ENCODE measurements at places on chromosomes 2 and 18. TPM values are rescaled to one million over a fixed set of nuclear protein-coding genes. Genes with fewer than 3 reads are reported as not detected.

GRCh38 chr2:230793572-230794359 is 71.0 kb upstream of the ITM2C start:
- DNase-seq = no peak
- no peak overlapping the region for H3K4me3 ChIP-seq
- no peaks in the 10 kb centered on the region for H3K36me3 ChIP-seq
- peak overlapping the region; percentile 53 for H3K27ac ChIP-seq
- H3K4me1 ChIP-seq = peaks cover 20% of the 10 kb centered on the region
- no peaks in the 10 kb centered on the region for H3K27me3 ChIP-seq

DNA sequence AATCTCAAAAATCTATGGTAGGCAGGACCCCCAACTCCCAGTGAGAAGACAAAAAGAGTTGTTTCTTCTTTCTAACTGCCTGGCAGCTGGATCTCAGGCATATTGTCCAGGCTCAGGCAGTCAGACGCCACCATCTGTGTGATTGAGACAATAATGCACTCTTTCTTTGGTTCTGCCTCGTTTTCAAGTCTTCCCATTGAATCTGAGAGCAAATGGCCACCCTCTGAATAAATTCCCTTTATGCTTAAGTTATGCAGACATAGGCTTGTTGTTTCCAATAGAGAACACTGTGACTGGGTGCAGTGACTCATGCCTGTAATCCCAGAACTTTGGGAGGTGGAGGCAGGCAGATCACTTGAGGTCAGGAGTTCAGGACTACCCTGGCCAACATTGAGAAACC is 15.3 kb upstream of the CD207 start:
- no peak overlapping the region for H3K4me3 ChIP-seq
- H3K36me3 ChIP-seq = no peaks in the 10 kb centered on the region
- no peak overlapping the region for H3K27ac ChIP-seq
- no peaks in the 10 kb centered on the region for H3K27me3 ChIP-seq

GRCh38 chr18:10332452-10332851 is 122.0 kb upstream of the APCDD1 start:
- H3K27me3 ChIP-seq = no peaks in the 10 kb centered on the region
- no peak for DNase-seq
- no peak overlapping the region for H3K4me3 ChIP-seq
- no peaks in the 10 kb centered on the region for H3K4me1 ChIP-seq
- H3K27ac ChIP-seq = no peak overlapping the region

CYP27C1 gene
- total RNA-seq = 3.0 TPM

DNA sequence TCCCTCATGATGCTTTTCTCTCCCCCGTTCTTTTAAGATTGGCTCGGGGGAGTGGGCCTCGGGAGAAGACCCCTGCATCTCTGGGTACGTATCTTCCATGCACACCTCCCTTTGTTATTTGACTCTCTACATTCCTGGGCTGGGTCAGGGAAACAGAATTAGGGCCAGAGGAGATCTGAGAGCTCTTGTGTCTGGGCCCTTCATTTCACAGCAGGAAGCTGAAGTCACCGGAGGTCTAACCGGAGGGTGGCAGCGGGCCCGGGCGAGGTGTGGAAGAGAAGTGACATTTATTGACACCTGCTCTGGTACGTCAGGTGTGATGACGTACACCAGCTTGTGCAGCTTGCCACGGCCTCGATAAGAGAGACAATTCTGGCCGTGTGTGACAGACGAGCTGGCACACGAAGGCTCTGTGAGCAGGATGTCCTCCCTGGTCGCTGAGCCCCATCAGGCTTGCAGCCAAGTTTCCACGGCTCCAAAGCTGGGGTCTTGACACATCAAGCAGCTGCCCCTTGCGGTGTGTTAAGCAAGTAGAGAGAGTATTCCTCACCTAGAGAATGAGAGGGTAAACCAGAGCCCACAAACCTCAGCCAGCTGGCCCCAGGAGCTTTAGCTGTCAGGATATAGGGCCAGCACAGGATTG is 30.4 kb downstream of the TOGARAM2 start:
- H3K27me3 ChIP-seq = no peaks in the 10 kb centered on the region
- no peak overlapping the region for H3K4me3 ChIP-seq
- 0 out of 2 replicates have a peak, but pooled peaks cover 4% of the 10 kb centered on the region for H3K4me1 ChIP-seq
- H3K36me3 ChIP-seq = no peaks in the 10 kb centered on the region
- no peak overlapping the region for H3K27ac ChIP-seq
- no peak for DNase-seq

DNAJC5G gene
- 0.39 TPM for total RNA-seq

- H3K27ac ChIP-seq = no peak overlapping the region
- H3K4me1 ChIP-seq = no peaks in the 10 kb centered on the region
- no peak overlapping the region for H3K4me3 ChIP-seq
These were observed 83.1 kb downstream of the PTH2R start for GRCh38 chr2:208489687-208490086.

RPRM gene
- 7.2 TPM for total RNA-seq

DNA sequence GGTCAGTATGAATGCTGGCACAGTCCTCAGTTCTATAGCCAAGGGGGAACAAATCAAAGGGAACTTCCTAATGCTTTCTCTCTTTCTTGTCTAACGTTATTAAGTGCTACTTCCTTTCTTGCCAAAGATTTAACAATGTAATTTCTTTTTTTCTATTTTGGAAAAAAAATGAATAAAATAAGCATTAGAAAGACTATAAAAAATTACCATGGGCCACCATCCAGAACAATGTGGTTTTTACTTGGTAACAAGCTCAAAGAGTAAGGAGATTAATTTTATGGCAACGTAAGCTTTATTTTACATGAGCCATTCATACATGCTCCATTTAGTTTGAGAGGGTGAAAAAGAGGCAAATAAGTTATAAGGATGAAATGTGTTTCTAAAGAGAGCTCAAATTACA is 40.1 kb downstream of the SERPINE2 start:
- peaks cover 7% of the 10 kb centered on the region for H3K4me1 ChIP-seq
- DNase-seq = no peak
- H3K27me3 ChIP-seq = no peaks in the 10 kb centered on the region
- no peak overlapping the region for H3K4me3 ChIP-seq
- peaks cover 3% of the 10 kb centered on the region for H3K36me3 ChIP-seq

DNA sequence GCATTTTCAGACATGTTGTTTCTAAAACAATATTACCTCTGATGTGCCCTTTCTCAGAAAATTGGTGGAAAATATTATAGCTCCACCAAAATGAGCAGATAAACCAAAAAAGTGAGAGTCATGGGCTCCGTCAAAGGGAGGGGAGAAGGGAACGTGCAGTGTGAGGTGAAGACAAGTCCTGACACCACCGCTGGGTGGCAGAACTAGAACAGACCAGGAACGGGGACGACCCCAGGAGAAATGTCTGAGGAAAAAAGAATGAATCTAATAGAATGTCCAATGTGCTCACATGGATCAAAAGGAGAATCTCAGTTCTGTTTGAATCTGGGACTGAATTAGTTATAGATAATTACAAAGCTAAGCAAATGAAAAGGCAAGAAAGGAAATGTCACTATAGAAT is 22.6 kb upstream of the BCL2 start:
- no peak overlapping the region for H3K4me3 ChIP-seq
- H3K4me1 ChIP-seq = peaks cover 17% of the 10 kb centered on the region

- H3K27me3 ChIP-seq = no peaks in the 10 kb centered on the region
- no peak overlapping the region for H3K27ac ChIP-seq
- no peaks in the 10 kb centered on the region for H3K4me1 ChIP-seq
- H3K4me3 ChIP-seq = no peak overlapping the region
These were observed 20.5 kb downstream of the CFAP65 start for GRCh38 chr2:219020604-219021365.

DYNAP gene
- total RNA-seq = 1.0 TPM

DNA sequence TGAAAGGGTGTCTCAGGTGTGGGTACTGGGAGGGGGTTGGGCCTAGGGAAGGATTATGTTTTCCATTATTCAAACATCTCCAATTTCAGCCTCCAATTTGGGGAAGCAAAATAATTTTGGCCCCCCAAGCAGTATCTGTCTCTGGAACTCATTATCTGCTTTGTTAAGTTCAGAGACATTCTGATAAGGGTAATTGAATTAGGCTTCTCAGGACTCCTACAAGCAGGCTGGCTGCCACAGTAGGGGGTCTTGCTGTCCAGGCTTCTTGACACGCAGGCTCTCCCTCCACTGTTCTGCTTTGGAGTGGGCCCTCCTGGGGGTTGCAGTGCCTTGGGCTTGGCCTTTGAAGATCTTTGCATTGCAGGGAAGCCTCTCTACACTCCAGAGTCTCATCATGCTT is 108.1 kb upstream of the SIX2 start:
- H3K4me1 ChIP-seq = no peaks in the 10 kb centered on the region
- H3K27me3 ChIP-seq = no peaks in the 10 kb centered on the region
- no peak overlapping the region for H3K27ac ChIP-seq
- no peaks in the 10 kb centered on the region for H3K36me3 ChIP-seq
- DNase-seq = no peak
- no peak overlapping the region for H3K4me3 ChIP-seq

DNA sequence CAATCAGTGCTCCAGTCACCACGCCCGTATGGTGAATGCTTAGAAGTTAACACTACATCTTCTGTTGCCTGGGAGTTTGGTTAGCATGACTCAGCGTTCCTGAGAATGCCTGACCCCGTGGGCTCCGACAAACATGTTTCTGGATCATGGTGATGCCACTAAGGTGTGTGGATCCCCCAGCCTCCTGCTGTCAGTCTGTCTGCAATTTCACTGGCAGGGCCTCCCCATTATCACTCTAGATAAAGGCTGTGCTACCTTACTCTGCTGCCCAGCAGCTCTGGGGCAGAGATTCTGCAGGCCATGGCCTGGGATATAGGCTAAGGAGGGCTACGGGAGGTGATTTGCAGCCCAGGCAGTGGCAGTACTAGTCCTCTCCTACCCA is 66.0 kb downstream of the STPG4 start:
- no peaks in the 10 kb centered on the region for H3K4me1 ChIP-seq
- no peak overlapping the region for H3K4me3 ChIP-seq
- no peaks in the 10 kb centered on the region for H3K36me3 ChIP-seq
- no peak for DNase-seq
- H3K27me3 ChIP-seq = no peaks in the 10 kb centered on the region
- no peak overlapping the region for H3K27ac ChIP-seq

DNA sequence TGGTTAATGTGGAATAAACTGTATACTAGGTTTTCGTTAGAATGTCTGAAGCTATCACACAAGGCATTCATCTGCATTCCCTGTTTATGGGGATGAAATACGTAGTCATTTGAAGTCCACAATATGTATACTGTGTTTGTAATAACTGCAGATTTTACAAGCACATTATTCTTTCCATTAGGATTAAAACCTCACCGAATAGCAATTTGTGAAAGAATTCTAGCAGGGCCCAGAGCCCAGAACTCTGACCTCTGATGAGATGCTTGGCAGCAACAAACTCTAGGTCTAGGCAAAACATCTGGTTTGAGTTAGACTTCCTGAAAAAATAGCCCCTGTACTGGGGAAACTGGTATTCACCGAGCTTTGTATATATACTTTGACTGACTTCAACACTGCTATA is 158.2 kb downstream of the SRBD1 start:
- DNase-seq = no peak
- no peak overlapping the region for H3K27ac ChIP-seq
- no peak overlapping the region for H3K4me3 ChIP-seq
- no peaks in the 10 kb centered on the region for H3K27me3 ChIP-seq
- H3K4me1 ChIP-seq = no peaks in the 10 kb centered on the region

- H3K27ac ChIP-seq = no peak overlapping the region
- H3K27me3 ChIP-seq = peaks cover 34% of the 10 kb centered on the region
- DNase-seq = no peak
- H3K4me1 ChIP-seq = peaks cover 16% of the 10 kb centered on the region
- H3K4me3 ChIP-seq = no peak overlapping the region
These were observed 1.3 kb upstream of the STAT1 start for GRCh38 chr2:191015239-191015638.

- no peaks in the 10 kb centered on the region for H3K27me3 ChIP-seq
- H3K36me3 ChIP-seq = no peaks in the 10 kb centered on the region
These were observed 99.8 kb downstream of the AFF3 start for GRCh38 chr2:100042562-100042961.

DNA sequence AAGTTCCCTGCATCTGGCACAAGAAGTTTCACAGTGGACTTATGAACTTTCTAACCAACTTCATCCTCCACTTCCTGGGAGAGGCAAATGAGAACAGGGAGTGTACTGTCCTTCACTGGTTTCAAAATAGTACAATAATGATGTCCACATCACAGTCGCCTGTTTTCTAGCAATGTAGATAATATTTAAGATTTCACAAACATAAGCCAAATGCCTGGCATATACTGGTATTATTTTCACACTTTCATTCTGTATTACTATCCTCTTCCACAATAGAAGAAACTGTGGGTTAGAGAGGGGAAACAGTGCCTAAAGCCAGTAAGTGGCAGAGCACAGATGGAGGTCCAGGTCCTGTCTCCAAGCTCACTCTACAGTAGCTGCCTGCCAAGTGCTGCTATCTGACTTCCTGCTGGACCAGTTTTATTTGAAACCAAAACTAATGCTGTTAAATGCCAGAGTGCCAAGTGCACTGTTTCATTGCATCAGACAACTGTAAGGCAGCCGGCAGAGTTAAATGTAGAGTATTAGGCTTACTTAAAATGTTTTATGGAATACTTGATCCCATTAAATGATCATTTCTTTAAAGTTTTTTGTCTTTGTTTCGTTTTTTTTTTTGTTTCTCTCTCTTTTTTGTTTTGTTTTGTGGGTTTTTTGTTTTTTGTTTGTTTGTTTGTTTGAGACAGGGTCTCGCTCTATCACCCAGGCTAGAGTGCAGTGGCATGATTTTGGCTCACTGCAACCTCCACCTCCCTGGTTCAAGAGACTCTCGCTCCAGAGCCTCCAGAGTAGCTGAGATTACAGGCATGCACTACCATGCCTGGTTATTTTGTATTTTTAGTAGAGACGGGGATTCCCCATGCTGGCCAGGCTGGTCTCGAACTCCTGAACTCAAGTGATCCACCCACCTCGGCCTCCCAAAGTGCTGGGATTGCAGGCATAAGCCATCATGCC is 15.1 kb downstream of the COBLL1 start:
- H3K27me3 ChIP-seq = no peaks in the 10 kb centered on the region
- H3K4me1 ChIP-seq = no peaks in the 10 kb centered on the region
- no peak overlapping the region for H3K27ac ChIP-seq

DNA sequence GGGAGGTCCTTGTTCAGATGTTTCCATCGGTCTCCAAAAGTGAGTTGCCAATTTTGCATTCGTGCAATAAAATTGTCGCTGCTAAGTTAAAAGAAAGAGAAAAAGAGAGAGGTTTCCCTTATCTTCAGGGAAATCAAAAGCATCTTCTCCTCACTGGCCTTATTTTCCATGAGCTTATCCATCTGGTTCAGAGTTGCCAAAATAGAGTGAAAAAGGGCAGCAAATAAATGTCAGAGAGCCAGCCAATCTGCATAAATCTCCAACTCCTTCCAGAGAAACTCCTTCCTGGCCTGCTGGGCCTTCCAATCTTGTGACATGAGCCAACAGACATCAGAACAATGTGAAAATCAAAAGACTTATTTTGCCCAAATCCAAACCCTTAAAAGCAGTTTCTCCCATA is 28.4 kb downstream of the PAX3 start:
- no peaks in the 10 kb centered on the region for H3K36me3 ChIP-seq
- H3K4me3 ChIP-seq = no peak overlapping the region
- H3K4me1 ChIP-seq = peaks cover 43% of the 10 kb centered on the region
- DNase-seq = no peak

DNA sequence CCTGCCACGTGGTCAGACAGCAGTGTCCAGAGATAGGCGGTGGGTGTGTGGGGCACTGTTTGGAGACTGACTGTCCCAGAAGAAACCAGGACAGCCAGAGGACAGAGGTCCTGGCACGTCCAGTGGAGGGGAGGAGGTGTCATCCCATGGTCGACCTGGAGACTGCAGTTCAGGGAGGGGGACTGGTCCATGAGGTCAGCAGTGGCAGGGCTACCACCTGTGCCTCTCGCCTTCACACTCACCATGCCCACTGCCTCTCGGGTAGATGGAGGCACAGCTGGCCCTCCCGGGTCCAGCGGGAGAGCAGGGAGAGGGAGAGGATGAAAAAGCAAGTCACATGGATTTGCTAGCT is 53.9 kb downstream of the INHBB start:
- no peak for DNase-seq
- H3K27me3 ChIP-seq = no peaks in the 10 kb centered on the region
- 0 out of 2 replicates have a peak, but pooled peaks cover 6% of the 10 kb centered on the region for H3K4me1 ChIP-seq
- no peak overlapping the region for H3K4me3 ChIP-seq

PROM2 gene
- 2.2 TPM for total RNA-seq
